ENCODE measurements at places on chromosomes 1 and 21.

DNA sequence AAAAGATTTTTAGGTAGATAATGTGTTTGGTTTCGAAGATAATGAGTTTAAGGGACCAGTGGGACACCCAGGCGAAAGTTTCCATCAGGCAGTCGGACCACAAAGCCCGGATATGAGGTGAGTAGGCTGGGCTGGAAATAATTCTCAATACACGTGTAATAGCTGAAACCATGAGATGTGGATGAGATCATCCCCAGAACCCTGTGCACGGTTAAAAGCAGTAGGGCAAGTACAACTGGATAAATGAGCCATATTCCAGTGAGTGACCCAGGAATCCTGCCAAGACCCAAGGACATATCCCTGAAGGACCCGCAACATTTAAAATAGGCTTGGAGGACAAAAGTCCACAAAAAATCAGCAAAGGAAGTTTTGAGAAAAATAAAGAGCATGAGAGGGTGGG lies 21.5 kb upstream of the NHLH2 start:
- DNase-seq: no peak

DNA sequence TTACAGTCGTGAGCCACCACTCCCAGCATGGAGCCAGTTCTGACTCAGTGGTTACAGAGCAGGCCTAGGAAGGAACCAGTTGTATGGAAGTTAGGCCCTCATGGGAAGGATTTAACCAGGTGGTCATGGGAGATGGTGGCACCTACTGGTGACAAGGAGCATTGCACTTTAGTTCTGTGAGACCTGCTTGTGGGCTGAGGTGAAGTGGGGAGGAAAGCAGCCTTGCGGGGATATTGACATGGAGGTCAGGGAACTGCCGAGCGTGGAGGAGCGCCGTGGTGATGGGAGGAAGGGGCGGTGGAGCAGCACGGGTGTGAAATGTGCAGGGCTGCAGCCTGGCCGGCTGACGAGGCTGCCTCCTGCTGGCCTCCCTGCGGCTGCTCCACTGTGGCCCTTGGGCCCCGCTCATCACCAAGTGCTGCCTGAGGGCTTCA lies 100.4 kb downstream of the GALNT2 start:
- DNase-seq: no peak

- no peak for DNase-seq
Observed at GRCh38 chr1:215181518-215181917, 99.0 kb downstream of the KCNK2 start.

GRCh38 chr1:165887877-165888551 lies 60.6 kb downstream of the UCK2 start:
- no peak for DNase-seq

DNA sequence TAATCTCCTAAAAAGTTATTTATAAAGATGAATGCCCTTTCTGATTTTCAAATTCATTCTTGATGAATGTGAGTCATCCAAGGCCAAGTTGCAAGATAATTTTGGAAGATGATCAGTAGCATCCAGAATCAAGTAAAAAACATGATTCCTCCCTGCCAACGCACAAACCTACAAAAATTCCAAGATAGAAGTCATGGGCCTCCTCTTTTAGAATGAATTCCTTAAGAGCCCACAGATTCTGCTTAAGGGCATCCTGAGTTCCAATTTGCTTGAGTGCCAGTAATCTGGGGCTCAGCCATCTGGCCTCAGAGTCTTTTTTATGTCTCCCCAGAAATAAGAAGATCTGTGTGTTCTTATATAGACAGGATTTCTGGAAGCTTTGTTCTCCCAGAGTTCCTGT lies 23.2 kb upstream of the SPATA6 start:
- DNase-seq: no peak

GRCh38 chr21:37670883-37671282 lies 245.4 kb downstream of the KCNJ6 start:
- DNase-seq: no peak

- no peak for DNase-seq
Observed at GRCh38 chr1:197843401-197843800, 59.0 kb upstream of the C1orf53 start.

Measured in stimulated activated CD8-positive, alpha-beta memory T cell treated with anti-CD3 and anti-CD28 coated beads, Interleukin-15, amount 100 ng/mL, for 24 hours (primary cell).